ENCODE measurements at places on chromosomes 5 and 9.

DNA sequence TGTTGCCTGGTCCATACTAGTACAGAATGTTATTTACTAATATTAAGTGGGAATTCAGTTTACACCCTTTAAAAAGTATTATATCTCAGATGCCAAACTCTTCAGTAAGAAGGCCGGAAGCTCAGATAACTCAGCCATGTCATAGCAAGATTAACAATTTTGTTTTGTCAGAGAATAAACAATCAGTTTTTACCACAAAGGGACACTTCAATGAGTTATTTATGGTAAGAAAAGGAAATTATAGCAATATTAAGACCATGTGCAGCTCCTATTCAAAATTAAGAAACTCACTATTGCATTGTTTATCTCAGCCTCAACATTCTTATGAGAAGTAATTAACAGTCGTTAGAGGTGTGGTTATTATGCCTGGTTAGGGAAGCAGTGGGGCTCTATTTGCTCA lies 13.1 kb upstream of the ARL15 start:
- no peak for DNase-seq

DNA sequence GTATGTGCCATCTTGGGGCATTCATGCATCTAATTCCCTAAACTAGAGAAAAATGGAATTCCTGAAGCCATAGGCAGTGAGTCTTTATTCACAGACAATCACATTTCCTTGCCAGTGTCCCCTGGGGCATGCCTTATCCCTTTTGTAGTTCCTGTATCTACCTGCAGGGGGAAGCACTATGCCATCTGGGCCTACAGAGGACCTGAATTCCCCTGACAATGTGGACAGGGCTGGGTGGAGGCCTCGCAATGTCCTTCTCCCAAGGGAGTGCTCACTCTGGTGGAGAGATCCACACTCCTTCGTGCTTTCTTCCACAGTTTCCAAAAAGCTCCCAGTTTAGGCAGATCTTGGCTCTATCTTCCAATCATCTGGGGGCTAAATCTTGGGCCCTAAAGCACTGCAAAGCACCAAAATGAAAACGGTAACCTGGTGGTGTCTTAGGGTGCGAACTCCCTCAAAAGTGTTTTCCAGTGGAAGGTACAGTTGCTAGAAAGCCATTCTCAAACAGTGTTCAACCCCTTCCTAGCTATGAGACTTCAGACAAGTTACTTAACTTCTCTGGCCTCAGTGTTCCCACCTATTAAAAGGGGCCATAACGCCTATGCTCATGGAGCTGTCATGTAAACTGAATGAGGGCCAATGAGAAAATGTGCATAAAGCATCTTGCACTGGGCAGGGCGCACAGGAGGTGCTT lies 17.5 kb downstream of the WHRN start:
- peak; percentile 40 for DNase-seq

- DNase-seq: no peak
Measured at GRCh38 chr5:54120473-54120872, 189.9 kb downstream of the ARL15 start.

- DNase-seq: peak; percentile 31
Measured at GRCh38 chr9:135468854-135469521, 10.6 kb upstream of the PPP1R26 start.

- no peak for DNase-seq
Measured at GRCh38 chr5:51882647-51883046, 499.4 kb downstream of the ISL1 start.

- DNase-seq: peak; percentile 34
Measured at GRCh38 chr5:1386274-1386717, 41.4 kb upstream of the CLPTM1L start.

GRCh38 chr5:151895660-151896030 lies 29.0 kb downstream of the GLRA1 start:
- no peak for DNase-seq

GRCh38 chr5:140358738-140359310 lies 1.2 kb upstream of the SLC4A9 start:
- no peak for DNase-seq

DNA sequence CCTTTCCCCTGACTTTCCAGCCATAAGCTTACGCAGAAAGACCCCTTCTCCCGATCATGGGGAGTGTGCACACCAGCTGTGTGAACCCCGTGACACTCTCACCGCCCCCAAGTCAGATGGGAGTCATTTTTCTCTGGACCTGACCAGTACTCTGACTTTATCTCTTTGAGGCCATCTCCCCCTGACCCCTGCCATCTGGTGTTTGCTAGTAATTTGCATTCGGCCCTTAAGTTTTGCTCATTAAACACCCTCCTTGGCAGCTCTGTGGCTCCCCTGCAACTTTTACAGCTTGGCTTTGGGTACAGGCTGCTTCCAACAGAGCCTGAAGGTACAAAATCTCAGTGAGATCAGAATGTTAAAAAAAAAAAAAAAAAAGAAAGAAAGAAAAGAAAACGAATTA lies 43.9 kb downstream of the PDZD2 start:
- no peak for DNase-seq

DNA sequence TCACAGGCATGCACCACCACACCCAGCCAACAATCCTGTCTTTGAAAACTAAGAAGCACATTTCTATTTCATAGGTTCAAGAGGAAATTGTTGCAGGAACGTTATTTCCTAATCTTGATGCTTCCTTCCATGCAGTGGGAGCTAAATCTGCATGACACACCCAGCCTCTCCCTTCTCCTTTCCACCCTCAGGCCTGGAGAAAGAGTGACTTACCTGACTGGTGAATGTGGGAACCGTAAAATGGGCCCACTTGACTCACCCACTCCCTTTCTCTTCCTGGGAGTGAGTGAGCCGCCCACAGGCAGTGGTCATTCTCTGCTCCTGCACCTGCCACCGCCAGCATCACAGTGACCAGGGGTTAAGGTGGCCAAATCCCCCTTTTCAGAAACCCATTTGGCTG lies 78.2 kb downstream of the C9orf50 start:
- DNase-seq: no peak

- DNase-seq: no peak
Measured at GRCh38 chr9:109016132-109016531, 2.8 kb upstream of the CTNNAL1 start.

DNA sequence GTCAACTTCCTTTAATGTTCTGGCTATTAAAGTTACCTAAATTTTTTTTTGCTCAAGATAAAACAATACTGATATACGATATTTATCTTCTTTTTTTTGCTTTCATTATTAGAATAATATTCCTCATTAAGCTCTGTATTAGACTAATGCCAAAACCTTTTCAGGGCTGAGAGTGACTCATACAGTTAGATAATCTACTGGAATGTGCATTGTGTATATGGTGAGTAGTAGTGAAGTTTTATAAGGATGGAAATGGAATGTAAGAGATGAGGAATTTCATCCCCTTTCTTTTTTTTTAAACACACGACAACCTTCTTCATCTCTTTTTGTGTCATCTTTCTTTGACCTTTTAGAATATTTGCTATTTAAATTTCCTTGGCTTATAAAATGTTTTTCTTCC lies 268.6 kb downstream of the ISL1 start:
- no peak for DNase-seq

DNA sequence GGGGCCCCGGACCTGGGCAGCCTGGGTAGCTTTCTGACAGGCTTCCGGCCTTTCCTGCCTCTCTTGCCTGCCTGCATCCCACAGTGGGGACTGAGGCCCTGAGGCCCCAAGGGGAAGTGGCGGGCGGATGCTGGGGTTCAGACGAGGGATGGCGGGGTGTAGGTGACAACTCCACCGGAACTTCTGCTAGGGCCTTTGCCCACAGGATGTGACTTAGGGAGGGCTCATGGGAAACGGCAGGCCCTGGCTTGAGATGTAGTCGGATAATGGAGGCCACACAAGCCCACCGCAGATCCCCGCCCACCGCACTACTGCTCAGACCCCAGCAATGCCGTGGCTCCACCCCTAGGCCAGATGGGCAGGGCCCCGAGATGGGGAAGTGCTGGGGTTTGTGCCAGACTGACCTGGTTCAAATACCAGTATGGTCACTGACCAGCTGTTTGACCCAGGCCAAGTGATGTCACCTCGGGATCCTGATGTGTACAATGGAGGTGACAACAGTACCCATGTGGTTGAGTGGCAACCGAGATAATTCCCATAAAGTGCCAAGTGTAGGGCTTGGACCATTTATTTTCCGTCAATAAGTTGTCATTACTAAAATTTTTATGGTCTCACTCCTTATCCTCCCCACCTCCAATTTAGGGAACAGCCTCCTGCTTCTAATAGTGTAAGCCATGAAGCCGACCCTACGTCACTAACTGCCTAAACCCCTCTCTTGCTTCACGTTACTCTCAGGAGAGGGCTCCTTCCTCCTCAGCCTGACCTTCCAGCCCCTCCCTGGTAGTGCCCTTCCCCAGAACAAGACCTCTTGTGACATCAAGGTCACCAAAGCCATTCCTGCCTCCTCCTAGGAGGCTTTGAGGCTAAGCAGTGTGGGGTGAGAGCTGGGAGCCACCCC lies 2.5 kb upstream of the CDK9 start:
- peak; percentile 49 for DNase-seq

- DNase-seq: no peak
Measured at GRCh38 chr5:146426853-146427618, 20.1 kb upstream of the TCERG1 start.

DNA sequence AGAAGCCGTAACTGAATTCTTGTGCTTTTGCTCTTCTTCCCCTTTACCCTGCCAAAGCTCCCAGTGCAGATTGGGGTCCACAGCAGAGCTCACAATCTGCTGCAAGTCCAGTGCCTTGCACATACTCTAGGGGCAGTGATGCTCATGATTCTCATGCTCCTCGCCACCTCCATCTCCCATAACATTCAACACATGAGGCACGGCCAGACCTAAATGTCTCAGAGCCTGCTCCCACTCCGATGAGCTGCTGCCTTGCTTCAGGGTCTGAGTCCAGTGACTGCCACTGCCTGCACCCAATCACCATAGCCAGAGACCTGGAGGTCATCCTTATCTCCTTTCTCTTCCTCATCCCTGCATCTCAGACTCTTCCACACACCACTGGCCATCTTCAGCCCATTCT lies 10.5 kb downstream of the CSF1R start:
- DNase-seq: no peak

DNA sequence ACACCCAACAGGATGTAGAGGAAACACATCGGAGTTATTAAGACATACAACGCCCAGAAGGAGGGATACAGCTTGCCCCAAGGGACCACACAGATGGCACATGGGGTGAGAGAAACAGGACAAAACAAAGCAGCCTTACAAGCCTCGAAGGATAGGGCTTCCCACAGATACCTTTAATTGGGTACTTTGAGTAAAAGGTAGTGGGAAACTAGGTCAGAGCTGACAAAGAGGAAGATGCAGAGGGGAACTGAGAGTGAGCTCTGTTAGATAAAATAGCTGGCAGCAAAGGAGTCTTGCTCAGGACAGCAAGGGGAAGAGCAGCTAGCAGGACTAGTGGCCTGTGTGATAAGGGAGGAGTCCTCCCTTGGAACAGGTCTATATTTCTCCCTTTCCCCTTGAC lies 48.2 kb downstream of the OTP start:
- no peak for DNase-seq

DNA sequence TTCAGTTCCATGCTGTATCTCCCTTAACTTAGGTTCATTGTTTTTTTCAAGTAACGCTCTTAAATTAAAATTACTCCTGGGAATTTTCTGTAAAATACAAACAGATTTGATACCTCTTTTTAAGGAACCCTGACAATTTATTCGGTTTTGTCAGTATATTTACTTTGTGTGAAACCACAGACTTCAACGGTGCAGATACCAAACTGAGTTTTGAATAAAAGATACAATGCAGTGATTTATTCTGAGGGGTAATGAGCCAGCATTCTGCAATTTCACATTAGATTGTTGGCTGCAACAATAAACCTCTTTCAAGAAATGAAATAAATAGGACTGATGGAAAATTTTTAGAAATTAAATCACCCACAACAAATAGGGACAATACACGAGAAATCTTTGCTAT lies 308.6 kb upstream of the EDIL3 start:
- no peak for DNase-seq

DNA sequence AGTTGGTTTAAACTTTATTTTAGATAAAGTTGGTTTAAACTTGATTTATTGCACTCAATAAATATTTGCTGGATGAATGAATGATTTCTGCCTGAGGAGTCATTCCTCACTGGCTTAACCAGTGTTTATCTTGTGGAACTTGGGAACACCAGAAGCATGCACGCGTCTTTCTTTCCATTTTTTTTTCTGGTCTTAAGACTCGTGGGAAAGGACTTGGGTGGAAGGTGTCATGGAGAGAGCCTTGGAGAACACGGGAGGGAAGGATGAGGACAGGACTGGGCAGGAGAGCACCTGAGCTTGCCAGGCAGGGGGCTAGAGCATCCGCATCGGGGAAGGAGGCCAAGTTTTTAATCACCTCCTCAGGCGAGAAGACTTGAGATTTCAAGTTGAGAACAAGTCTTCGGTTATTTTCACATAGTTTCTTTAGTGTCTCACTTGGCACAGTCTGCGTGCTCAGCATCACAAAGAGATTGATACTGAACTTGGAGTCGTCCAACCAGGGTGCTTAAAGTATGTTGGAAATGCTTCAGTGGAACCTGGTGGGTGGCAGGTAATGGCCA lies 144.2 kb downstream of the PDZD2 start:
- no peak for DNase-seq

DNA sequence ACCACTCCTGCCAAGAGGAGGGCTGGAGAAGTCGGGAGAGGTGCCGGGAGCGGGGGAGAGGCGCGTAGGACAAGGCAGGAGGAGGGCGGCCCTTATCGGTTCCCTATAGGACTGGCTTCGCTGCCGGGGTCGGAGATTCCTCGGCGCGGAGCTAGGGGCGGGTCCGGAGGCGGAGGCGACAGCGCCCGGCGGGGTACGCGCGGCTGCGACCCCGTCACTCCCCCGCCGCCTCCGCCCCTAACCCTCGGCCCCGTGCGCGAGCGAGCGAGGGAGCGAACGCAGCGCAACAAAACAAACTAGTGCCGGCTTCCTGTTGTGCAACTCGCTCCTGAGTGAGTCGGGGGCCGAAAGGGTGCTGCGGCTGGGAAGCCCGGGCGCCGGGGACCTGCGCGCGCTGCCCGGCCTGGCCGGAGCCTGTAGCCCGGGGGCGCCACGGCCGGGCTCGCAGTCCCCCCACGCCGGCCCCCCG lies 2.0 kb downstream of the GLIS3 start:
- DNase-seq: peak; percentile 17

GRCh38 chr9:1490341-1491232 lies 440.4 kb downstream of the DMRT2 start:
- no peak for DNase-seq

- no peak for DNase-seq
Measured at GRCh38 chr5:79456890-79457583, 56.9 kb downstream of the HOMER1 start.

GRCh38 chr5:14463629-14464028 lies 118.0 kb upstream of the OTULINL start:
- no peak for DNase-seq

GRCh38 chr9:96172797-96173196 lies 129.2 kb downstream of the HSD17B3 start:
- no peak for DNase-seq

All from stimulated activated CD4-positive, alpha-beta T cell treated with anti-CD3 and anti-CD28 coated beads, Interleukin-4, amount 100 ng/mL, for 48 hours (primary cell).